ENCODE measurements at places on chromosomes 4 and X.

- DNase-seq = no peak
Observed at GRCh38 chr4:140724760-140725159, 31.4 kb downstream of the TBC1D9 start.

- DNase-seq = no peak
Observed at GRCh38 chr4:36757580-36758311, 476.3 kb downstream of the DTHD1 start.

DNA sequence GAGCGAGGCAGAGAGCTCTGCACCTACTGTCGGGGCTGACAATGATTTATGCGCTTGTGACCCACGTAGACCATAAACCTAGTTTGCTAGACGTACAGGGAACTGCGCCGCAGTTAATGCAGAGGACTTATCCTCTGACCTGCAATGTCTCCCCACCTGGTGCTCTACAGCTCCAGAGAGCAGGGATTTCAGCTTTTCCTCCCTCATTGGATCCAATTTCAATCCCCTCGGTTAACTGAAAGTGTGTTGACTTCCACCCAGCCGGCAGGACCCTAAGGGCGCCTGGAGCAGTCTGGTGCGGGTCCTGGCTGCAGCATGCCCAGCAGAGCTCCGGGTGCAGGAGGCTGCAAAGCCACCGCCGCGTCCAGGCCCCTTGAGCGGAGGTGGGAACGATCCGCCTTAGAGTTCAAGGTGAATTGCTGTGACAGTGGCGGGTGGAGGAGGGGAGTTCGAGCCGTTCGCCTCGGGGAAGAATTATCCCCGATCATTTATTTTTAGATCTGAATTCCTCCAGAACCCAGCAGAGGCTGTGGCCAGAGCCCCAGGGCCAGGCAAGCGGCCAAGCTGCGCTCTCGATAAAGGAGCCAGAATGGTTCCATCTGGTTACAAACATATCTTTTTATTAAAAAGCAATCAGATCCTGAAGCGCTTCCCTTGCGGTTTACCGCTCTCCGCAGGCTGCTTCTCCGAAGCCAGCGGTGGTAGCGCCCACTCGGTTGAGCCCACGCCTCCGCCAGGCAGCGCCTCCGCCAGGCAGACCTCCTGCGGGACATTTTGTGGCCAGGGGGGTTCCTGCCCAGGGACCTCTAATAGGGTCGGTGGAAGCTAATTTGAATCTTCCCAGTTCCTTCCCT is 66.0 kb downstream of the FBXO8 start:
- peak; percentile 16 for DNase-seq

DNA sequence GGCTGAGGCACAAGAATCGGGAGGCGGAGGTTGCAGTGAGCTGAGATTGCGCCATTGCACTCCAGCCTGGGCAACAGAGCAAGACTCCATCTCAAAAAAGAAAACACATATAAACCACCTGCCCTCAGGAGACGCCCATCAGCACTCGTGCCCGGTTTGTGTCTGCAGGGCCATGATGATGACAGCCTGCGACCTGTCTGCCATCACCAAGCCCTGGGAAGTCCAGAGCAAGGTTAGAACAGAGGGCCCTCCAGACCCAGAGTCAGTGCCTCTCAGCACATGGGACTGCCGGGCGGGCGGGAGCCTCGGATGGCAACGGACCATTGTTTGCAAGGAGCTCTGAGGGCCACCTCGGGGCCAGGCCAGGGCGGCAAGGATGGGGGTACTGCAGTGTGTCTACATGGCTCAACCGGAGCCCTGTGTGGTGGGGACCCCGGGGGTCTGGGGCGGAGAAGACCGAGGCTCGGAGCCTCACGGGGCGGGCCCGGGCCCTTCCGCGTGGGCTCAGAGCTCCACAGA is 9.3 kb downstream of the ATP5ME start:
- no peak for DNase-seq

DNA sequence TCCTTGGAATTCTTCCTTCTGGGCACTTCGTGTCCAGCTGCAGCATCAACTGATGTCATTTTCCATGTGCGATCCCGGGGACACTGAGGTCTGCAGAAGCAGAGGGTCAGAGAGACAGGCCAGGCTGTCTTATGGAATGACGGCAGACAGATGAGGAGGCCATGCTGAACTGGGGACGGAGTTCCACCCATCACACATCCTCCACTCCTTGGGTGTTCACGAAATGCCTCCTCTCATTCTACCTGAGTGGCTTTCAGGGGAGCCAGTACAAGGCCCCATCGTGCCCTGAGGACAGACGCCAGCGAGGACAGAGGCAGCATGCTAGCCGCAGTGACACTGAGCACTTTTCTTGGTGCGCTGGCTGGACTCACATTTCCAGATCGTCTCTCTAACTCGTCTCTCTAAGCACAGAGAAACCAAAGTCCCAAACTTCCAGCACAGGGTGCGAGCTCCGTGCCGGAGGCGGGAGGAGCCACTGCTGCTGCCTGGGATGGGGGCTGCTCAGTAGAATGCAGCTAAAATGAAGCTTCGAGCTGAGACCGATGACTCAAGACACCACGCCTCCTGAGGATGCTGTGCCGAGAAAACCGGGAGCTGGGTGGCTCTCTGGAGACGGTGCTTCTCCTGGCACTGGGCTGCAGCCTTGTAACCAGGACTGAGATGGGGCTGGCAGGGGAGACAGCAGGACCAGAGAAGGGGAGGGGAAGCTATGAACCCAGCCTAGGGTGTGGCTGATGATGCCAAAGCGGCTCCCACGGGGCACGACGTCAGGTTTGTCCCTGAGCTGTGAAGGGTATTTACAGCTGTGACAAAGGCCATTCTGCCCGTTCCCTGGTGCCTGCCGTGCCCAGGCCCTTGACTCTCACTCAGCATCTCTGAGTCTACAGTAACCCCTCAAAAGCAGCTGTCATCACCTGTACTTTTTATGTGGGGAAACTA is 8.2 kb downstream of the ABLIM2 start:
- DNase-seq = no peak

DNA sequence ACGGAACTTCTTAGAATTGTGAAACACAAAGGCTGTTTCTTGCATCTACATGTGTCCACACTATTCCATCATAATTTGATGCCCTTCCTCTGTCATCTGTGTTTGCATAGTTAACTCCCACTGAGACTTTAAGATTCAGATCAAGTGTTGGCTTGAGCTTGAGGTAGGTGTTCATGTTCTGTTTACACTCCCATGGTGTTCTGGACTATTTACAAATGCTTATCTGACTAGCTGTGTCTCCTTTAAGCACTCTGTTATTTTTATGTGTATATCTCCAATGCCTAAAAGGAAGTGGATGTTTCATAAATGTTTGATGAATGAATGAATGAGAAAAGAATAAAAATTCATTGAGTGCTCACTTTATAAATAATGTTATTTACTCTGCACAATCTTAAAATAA is 622.7 kb downstream of the RAB28 start:
- DNase-seq = no peak

DNA sequence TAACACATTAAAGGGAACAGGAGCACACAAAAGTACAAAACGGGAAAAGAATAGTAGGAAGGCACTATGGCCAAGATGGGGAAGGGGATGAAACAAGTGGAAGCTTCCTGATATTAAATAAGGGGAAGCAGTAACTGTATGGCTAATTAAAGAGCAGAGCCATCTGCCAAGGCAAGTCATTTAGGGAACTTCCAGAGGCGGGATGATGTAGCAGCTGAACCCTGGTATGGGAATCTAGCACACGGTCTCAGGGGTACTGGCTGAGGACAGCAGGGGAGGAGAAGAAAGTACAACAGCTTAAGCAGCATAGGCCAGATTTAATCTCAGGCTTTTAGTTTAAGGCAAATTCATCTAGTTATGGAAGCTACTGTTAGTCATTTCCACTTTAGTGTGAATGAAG is 59.1 kb downstream of the IGFBP7 start:
- DNase-seq = no peak

DNA sequence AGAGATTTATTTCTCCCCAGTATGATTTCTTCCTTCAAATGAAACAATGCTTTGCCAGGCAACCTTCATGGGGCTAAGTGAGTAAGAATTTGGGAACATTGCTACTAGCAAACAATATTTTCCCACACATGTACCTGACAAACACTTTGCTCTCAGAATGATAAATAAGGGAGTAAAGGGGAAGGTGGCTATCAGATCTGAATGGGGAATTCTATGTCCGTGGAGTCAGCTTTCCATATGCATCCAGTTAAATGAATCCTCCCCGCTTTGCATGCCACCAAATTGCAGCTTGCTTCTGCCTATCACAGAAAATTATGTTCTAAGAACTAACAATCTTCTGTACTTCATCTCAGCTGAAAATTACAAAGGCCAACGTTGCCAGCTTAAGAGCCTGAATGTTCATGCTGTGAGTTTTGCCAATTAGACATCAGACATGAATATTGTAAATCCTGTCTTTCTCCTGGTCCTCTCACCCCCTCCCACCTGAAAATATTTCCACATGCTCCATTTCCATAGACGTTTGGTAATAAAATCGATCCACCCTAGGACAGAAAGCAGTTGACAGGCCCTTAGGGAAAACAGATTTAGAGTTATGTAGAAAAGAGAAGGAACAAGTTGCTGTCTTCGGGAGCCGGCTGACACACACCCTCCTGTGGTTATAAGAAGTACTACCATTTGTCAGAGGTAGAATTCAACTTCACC is 6.3 kb downstream of the MEPE start:
- DNase-seq = peak; percentile 6

DNA sequence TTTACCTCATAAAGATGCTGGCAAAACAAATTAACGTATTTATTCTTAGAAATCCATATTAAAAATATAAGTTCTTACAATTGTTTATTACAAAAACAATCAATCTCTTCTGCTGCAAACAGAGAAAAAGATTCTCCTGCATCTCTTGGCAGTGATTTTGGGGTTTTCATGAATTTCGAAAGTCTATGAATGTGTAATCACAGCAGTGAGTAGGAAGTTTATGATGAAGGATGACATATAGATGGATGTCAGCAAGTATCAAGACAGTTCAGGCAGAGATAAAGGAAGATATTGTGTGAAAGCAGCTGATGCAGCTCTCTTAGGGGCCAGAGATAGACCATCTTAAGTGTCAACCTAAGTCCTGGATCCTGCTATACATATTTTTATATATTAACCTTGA is 196.9 kb upstream of the BANK1 start:
- no peak for DNase-seq

- DNase-seq = no peak
Observed at GRCh38 chr4:173446416-173446815, 47.5 kb upstream of the SCRG1 start.

DNA sequence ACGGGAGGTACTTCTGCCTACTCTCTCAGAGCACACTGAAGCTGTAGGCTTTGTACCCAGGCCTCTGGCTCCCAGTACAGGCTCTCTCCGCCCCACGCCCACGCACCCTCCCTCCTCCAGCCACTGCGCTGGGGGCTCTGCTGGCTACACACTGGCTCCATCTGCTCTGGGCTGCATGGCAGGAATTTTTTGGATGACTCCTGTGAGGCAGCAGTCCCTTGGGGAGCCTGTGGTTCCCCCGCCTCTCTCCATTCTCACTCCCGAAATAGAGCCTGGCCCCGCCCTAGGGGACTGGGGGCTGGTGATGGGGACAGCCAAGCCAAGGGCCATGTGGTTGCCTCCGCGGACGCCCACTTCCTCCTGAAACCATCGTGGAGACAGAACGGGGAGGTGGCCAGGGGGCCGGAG is 58.1 kb upstream of the ADRA2C start:
- no peak for DNase-seq

- no peak for DNase-seq
Observed at GRCh38 chrX:94256396-94256795, 582.4 kb downstream of the FAM133A start.

DNA sequence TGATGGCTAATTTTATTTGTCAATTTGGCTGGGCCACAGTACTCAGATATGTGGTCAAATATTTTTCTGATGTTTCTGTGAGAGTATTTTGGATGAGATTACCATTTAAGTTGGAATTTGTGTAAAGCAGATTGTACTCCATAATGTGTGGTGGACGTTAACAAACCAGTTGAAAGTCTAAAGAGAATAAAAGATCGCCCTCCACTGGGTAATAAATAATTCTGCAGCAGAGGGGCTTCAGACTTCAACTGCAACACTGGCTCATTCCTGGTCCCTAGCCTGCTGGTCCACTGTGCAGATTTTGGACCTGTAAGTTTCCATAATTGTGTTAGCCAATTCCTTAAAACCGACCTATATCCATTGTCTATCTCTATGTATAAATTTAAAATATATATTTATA is 540.3 kb downstream of the PCDH18 start:
- DNase-seq = no peak

- DNase-seq = no peak
Observed at GRCh38 chr4:83112231-83112630, 2.3 kb downstream of the PLAC8 start.

GRCh38 chrX:13022926-13023325 is 21.5 kb downstream of the FAM9C start:
- no peak for DNase-seq

DNA sequence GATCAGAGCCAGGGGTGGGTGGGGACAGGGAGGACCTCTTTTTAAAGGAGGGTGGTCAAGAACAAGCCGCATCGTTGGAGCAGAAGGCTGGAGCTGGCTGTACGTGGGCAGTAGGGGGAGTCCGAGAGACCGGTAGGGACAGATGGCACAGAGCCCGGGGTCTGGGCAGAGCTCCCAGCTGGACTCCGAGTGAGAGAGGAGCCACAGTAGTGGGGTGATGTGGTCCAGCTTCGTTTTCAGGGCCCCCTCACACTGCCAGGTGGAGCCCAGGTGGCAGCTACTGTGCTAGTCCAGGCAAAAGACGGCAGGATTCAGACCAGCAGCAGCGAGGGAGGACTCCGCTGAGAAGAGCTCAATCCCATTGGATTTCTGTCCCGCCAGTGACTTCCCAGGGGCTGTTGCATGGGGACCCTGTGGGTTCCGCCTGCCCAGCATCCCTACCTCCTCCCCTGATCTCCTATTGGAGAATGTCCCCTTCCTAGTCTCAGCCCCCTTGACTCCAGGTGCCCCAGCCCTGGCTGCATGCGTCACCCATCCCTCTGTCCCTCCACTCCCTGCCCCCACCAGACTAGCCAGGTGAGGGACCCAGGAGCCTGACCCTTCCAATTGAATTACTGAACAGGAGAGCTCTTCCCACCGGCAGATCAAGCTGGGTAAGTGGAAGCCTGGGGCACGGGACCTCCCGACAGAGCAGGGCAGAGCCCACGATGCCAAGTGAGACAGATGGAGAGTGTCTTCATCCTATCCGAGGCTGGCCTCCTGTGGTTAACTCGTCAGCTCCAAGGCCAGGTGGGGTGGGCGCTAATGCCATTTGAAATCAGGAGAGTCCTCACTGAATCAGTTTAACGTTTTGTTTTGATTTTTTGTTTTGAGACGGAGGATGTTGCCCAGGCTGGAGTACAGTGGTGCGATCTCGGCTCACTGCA is 2.9 kb downstream of the ARHGAP4 start:
- DNase-seq = no peak

Measured in CD4-positive, alpha-beta T cell treated with Interleukin-12 subunit alpha and Interleukin-12 subunit beta, for 1 hour (primary cell).